Neural crest cell (in vitro differentiated cells): ENCODE measurements at places on chromosomes 11 and 22. TPM values are rescaled to one million over a fixed set of nuclear protein-coding genes. Genes with fewer than 3 reads are reported as not detected.

DNA sequence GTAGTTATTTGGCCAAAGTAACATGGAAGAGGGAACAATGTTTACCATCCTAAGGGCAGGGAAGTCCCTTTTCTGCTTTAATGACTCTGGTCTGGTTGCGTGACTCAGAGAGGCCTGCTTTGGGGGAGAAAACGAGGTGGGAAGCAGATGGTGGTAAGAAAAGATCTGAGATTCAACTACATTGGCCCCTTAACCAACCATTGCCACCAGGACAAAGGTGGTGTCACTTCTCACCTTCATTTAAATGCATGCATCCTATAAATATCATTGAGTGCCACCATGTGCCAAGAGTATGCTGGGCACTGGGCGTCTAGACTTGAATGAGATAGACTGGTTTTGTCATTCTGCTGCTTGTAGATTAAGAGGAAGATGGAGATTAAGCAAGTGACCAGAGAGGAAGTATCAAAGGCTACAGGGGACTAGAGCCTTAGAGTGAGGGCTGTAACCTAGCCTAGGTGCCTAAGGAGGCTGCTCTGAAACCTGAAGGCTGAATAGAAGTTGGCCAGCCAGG is 3.6 kb upstream of the SORL1 start:
- peak overlapping the region; percentile 44 for H3K4me3 ChIP-seq
- H3K36me3 ChIP-seq: no peaks in the 10 kb centered on the region
- peaks cover 31% of the 10 kb centered on the region for H3K27me3 ChIP-seq

GRCh38 chr11:2807025-2807681 is 78.4 kb downstream of the CDKN1C start:
- H3K36me3 ChIP-seq: peaks cover 6% of the 10 kb centered on the region
- DNase-seq: no peak
- H3K4me3 ChIP-seq: no peak overlapping the region
- H3K27ac ChIP-seq: no peak overlapping the region
- no peaks in the 10 kb centered on the region for H3K27me3 ChIP-seq
- H3K4me1 ChIP-seq: peaks cover 41% of the 10 kb centered on the region

GRCh38 chr11:94802501-94802900 is 34.3 kb downstream of the AMOTL1 start:
- no peak for DNase-seq
- H3K4me1 ChIP-seq: peaks cover 8% of the 10 kb centered on the region
- H3K4me3 ChIP-seq: no peak overlapping the region
- H3K27ac ChIP-seq: peak overlapping the region; percentile 57
- H3K27me3 ChIP-seq: no peaks in the 10 kb centered on the region

The DDX6 gene
- 218 and 222 TPM in 2 replicates for total RNA-seq
